ENCODE measurements at places on chromosomes 7 and 10.
A peak's percentile ranks its signal among the peaks of the same experiment; 100 is the strongest.

DNA sequence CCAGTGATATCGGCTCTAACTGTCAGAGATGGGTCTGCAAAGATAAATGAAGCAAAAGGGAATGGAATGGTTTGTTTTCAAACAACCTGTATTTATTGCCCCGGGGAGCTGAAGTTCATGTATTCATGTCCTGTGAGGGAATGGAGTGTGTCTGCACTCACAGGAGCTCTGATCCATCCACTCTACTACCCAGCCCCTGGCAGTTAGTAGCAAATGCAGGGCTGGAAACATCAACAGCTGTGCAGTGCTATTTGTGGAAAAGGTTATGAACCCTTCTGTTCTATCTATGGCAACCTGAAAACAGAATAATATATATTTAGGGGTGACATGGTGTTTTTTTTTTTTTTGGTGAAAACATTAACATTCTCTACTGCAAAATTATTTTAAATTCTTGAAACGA, 9.8 kb downstream of the AGR2 start:
- no peak for DNase-seq

GRCh38 chr7:41197769-41198168, 505.1 kb downstream of the INHBA start:
- DNase-seq: no peak

- no peak for DNase-seq
These were observed 22.1 kb upstream of the PDE1C start for GRCh38 chr7:32092346-32092745.

- DNase-seq: no peak
These were observed 27.8 kb upstream of the FOXL3 start for GRCh38 chr7:262251-262572.

- DNase-seq: no peak
These were observed 35.1 kb upstream of the GARS1 start for GRCh38 chr7:30559611-30560010.

DNA sequence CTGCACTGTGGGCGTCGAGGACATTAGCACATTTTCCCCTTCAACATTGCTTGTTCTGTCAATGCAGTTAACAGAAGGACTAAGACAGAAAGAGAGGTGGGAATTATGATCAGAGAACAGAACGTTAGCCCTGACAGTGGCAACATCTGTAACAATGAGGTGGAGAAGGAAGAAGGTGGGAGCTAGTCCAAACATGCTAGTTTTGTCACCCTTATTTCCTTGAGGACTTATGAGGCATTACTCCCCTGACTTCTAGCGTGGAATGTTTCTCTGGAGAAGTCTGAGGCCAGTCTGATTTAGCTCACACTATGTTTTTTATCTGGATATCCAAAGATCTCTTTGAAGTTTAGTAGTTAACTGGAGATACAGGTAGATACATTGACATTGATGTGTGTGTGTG, 73.4 kb downstream of the ZMYND11 start:
- DNase-seq: no peak

GRCh38 chr10:52853704-52854103, 81.1 kb upstream of the MBL2 start:
- DNase-seq: no peak

- DNase-seq: peak; percentile 39
These were observed 846 bp upstream of the ZNF775 start for GRCh38 chr7:150378115-150378852.

- DNase-seq: no peak
These were observed 165.8 kb downstream of the CACNB2 start for GRCh38 chr10:18306031-18306430.

- no peak for DNase-seq
These were observed 57.3 kb upstream of the FGFR2 start for GRCh38 chr10:121655254-121656144.

DNA sequence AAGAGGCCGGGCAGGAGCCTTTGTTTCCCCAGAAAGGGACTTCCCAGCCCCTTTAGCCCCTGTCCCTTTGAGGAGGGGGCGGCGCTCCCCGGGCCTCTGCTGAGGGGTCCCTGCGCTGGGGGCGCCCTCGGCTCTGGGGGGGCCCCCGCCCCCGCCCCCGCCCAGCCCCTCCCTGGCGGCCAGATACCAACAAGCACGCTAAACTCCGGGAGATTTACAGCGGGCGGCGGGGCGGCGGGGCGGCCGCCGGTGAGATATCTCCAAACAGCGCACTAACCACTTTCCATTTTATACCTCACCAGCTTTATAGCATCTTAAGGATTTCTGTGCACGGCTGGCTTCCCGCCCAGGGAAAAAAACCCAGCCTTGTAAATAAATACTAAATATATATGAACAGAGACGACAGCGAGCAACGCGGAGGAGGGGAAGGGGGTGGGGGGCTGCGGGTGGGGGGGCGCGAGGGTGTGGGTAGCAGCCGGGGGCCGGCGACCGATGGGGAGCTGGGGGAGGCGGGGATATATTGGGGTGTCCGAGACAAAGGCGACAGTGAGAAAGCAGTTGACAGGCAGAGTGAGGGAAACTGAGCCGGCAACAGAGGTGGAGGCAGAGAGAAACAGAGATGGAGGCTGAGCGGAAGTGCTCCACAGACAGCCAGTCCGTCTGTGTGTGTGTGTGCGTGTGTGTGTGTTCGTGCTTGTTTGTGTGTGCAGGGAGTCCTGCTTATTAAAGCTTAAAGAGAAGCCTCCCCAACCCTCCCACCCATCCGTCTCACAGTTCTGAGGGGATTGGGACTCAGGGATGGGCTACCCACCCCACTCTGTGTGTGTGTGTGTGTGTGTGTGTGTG, 85.8 kb downstream of the HIF1AN start:
- DNase-seq: peak; percentile 26

- no peak for DNase-seq
These were observed 77.5 kb upstream of the KCNMA1 start for GRCh38 chr10:77715088-77715487.

GRCh38 chr10:86176850-86177536, 189.6 kb downstream of the GRID1 start:
- no peak for DNase-seq

DNA sequence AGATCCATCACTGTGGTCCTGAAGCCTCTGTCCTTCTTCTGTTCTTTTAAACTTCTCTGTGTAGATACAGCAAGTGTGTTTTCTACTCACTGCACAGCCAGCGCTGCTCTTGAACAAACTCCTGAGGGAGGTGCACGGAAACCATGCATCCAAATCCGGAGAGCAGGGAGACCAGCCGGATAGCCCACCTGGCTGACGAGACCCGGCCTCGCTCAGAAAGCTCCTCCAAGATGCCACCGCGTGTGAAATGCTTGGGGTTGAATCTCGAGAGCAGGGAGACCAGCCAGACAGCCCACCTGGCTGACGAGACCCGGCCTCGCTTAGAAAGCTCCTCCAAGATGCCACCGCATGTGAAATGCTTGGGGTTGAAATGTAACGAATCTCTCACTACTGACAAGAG, 602.0 kb downstream of the PTPRN2 start:
- no peak for DNase-seq

DNA sequence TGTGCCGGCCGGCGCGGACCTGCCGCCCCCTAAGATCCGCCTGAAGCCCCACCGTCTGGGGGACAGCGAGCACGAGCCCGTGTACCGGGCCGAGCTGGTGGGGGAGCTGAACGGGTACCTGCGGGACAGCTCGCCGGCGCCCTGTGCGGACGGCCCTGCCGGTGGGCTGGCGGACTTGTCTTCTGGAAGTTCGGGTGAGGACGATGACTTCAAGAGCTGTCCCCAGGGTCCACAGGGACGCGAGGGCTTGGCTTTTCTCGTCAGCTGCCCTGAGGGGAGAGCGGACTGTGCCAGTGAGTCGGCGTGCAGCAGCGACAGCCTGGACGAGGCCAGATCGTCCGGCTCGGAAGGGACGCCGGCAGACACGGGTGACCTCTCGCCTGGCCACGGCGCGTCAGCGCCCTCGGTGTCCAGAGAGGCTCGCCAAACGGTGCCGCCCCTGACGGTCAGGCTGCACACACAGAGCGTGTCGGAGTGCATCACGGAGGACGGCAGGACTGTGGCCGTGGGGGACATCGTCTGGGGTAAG, 8.5 kb downstream of the PWWP2B start:
- DNase-seq: no peak

DNA sequence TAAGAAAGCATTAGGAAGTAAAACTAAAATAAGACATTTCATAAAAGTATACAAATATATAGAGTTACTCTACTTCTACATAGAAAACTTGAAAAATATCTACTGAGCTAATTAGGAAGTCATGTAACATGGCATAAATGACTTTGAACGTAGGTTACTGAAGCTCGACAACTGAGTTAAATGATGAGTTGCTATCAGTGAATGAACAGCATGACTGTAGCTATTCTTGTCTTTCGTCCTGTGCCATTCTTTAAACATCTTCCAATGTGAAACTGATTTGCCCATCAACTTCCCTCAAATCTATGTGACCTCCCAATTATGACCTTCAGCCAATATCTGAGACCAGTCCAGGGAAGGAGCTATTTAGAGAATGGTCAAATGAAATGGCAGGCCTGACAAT, 113.5 kb upstream of the NEBL start:
- DNase-seq: no peak

DNA sequence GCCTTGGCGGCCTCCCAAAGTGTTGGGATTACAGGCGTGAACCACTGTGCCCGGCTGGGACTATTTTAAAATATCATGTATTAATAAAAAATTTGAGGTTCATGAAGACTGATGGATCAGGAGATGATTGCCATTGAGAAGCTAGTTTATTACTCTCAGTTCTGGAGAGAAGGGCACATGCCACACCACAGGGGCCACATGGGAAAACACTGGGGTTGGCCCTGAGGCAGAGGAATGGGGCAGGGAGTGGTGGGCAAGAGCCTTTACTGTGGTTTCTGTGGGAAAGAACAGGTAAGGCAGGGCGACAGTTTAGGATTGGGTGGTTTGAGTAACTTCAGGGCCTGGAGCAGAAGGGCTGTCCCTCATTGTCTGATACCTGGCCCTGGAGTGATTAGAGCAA, 6.8 kb upstream of the TBRG4 start:
- DNase-seq: no peak

DNA sequence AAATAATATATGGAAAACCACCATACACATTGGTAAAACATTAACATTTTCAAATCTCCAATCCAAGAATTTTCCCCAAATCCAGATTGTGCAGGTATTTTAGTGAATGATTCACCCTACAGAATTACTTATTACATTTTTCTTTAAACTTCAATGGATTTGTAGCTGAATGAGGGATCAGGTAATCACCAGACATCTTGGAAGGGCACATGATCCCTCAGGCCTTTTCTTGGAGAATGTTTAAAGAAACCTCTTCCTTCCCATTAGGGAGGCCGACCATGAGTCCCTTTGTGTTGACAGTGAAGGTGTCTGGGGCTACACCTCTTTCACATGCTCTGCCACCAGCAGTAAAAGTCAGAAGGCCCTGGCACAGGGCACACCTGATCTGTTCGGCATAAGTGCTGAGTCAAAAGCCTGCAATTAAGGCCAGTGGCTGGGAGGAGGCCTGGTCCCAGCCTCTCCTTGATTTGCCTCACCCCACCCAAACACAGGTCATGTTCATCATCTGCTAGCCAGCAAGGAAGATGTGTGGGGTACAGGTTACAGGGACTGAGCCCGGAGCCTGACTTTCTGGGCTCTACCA, 207.7 kb downstream of the SNX10 start:
- DNase-seq: no peak

DNA sequence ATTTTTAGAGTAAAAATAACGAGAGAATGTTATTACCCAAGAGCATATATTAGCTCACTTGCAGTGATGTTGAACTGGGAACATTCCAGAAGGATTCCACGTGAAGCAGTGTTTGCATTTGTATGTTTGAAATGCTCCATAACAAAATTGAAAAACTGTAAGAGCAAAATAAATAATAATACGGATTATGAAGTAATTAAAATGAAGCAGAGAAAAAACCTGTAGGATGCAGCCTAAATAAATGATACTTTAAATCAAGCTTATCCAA, 203.3 kb downstream of the BAMBI start:
- DNase-seq: no peak

GRCh38 chr7:79664884-79665676, 211.6 kb upstream of the MAGI2 start:
- DNase-seq: no peak

DNA sequence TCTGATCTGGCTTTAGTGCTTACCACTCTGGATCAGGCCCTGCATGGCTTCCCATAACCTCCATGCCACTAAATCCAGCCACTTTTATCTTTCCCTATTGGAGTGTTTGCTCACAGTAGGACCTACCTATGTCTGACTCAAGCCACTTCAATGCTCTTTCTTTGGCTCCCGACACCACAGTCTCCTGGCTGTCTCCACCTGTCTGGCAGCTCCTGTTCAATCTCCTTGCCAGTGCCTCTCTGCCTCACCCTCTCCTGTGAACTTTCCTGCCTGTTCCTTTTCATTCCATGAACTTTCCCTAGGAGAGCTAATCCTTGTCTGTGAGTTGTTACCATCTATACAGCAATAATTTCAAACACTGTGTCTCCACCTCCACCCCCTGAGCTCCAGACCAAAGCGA, 82.6 kb upstream of the UCN3 start:
- no peak for DNase-seq

DNA sequence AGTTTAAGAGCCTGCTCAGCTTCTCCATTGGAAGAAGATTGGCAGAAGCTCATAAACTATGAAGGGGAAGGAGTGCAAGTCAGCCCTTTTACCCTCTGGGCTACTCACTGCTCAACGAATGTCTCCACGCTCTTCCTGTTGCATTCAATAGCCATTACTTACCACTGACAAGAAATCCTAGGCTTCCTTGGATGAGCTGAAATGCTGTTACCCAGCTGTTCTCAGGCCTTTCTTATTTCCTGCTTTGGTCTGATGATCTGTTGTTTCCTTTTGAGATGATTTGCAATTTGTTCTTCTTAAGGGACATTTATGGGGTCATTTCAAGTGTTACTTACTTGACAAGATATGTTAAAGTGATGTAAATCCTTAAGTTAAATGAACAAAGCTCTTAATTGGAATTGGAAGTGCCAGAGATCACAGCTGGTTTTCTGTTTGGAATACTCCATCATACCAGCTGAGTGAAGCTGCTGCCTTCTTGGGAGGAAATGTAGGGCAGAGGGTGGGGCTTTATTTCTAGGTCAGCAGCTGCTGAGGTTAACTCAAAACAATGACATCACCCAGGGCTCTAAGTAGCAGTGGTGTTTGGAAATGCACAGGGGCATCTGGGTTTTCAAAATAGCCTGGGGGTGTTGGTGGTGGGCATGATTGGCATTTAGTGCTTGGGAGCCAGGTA, 170.0 kb downstream of the PRKCQ start:
- peak; percentile 50 for DNase-seq

- DNase-seq: no peak
These were observed 1.1 kb upstream of the AKR1C3 start for GRCh38 chr10:5092848-5093790.

- DNase-seq: no peak
These were observed 45.5 kb downstream of the NRAP start for GRCh38 chr10:113618338-113618737.

GRCh38 chr10:128078136-128078969, 47.9 kb downstream of the MKI67 start:
- DNase-seq: no peak

- no peak for DNase-seq
These were observed 999.7 kb downstream of the NRG3 start for GRCh38 chr10:82874671-82875070.

GRCh38 chr10:34687434-34688210, 127.5 kb downstream of the PARD3 start:
- DNase-seq: no peak

- no peak for DNase-seq
These were observed 70.1 kb upstream of the ARHGAP21 start for GRCh38 chr10:24793648-24794379.
